ENCODE measurements at places on chromosomes 5 and 9. TPM values are rescaled to one million over a fixed set of nuclear protein-coding genes. Genes with fewer than 3 reads are reported as not detected.

Gene ENHO
- total RNA-seq = not detected

Gene CTXN3
- not detected for total RNA-seq

Gene PCDHA5
- not detected for total RNA-seq

Gene SPATA31A5
- not detected for total RNA-seq

Gene TGFBI
- total RNA-seq = not detected

Gene BARX1
- total RNA-seq = 0.76 TPM

Gene LURAP1L
- not detected for total RNA-seq

Gene SPATA31A3
- total RNA-seq = not detected

Gene PCDH1
- total RNA-seq = not detected

Gene PCDHGA9
- not detected for total RNA-seq
